H9 (cell line): ENCODE measurements at places on chromosomes 12 and 14.
A peak's percentile ranks its signal among the peaks of the same experiment; 100 is the strongest.

- no peak for DNase-seq
These were observed 57.8 kb downstream of the GPR135 start for GRCh38 chr14:59407246-59408010.

DNA sequence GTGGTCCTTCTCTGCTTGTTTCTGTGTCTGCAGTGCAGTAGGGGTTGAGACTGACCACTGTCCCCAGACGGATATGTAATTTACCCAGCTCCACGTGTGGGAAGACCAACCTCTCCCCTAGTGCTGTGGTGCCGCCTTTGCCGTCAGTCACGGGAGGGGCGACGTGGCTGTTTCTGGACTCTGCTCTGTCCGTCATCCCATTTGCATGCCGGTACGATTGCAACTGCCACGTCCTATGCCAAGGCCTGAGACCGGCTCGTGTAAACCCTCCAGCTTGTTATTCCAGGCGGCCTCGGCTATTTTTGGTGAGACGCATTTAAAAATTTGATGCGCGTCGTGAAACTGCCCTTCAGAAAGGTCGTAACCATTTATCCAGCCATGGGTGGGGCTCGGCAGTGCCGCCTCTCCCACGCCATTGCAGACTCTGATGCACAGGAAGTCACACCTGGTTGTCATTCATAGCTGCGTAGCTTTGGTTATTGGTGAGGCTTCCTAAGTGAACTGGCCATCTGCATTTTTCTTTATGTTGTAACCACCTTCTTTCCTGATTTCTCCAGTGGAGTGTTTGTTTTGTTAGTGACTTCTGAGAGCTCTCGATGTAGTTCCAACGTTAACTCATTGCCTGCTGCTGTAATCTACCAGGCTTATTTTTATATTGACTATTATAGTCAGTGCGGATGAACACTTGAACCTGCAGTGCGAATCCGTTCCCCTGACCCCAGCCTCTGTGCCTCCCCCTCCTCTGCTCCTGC, 75.1 kb downstream of the ADGRD1 start:
- DNase-seq = no peak

GRCh38 chr14:96160913-96161310, 43.7 kb upstream of the BDKRB2 start:
- peak; percentile 14 for DNase-seq

DNA sequence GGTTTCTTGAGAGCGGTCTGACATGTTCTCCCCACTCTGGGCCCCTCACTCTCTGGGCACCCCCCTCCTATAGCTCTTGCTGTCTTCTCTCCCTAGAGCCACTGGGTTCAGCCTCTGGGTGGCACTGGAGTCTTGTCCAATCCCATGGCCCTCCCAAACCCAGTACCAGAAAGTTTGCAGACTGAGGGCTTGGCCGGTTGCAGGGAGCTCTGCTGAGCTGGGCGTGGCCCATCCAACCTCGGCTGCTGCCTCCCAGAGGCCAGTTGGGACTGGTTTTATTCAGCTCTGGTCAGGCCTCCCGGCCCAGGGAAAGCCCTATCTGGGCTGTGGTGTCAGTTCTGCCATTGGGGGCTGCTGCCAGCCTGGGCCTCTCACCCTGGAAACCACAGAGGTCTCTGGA, 37.9 kb downstream of the ISCA2 start:
- peak; percentile 90 for DNase-seq

GRCh38 chr12:62978768-62979167, 43.8 kb upstream of the PPM1H start:
- DNase-seq = no peak

DNA sequence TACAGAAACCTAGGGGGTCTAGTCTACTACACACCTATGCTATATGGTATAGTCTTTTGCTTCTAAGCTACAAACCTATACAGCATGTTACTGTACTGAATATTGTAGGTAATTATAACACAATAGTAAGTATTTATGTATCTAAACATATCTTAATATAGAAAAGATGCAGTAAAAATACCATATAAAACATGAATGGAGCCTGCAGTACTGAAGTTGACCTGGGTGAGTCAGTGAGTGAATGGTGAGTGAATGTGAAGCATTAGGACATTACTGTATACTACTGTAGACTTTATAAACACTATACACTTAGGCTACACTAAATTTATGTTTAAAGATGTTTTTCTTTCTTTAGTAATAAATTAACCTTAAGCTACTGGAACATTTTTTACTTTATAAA, 13.1 kb upstream of the ABCD2 start:
- no peak for DNase-seq

GRCh38 chr12:3629057-3629830, 123.7 kb downstream of the CRACR2A start:
- DNase-seq = no peak

DNA sequence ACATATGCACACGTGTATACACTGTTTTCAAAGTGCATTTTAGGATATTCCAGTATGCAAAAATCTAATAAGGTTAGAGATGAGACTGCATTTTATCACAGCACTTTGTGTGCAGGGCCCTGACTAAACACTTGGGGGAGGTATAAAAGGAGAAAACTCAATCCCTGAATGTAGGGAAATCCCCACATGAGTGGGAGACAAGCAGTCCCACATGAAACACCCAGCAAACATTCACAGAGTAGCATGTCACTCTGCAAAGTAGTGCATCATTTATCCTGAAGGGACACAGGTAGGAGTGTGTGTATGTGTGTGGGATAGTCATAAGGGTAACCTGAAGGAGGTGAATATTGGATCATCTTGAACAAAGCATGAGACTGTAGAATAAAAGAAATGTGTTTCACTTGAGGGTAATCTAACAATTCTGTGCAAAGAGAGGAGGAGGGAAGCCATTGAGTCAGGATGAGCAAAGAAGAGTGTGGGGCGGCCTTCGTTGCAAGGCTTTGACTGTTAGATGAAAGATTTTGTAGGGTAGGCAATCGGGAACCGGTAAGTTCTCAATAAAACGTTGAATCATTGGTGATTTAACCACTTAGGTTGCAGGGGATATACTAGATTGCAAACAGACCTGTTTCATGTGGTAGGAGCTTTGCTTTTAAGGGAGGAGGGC, 2.9 kb downstream of the PRPF40B start:
- no peak for DNase-seq

DNA sequence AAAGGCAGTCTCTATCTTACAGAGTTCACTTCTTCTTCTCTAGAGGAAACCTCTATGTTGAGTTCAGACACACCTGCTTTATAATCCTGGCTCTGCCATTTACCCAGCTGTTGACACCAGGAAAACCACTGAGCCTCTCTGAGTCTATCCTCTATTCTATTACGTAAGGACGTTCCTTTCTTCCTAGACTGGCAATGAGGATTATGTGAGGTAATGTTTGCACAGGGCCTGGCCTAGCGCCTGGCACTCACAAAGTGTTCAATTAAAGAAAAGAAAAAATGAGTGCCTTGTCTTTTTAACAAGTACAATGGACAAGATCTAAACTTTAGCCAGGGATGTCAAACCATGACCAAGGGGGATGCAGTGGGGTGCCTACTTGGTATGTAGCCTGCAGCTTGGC, 641.9 kb upstream of the TBX3 start:
- no peak for DNase-seq

GRCh38 chr12:13451776-13452175, 255.2 kb downstream of the EMP1 start:
- no peak for DNase-seq

GRCh38 chr14:105059925-105060565, 5.2 kb downstream of the GPR132 start:
- no peak for DNase-seq

- peak; percentile 30 for DNase-seq
These were observed 2.9 kb upstream of the MMP17 start for GRCh38 chr12:131825146-131825892.

- no peak for DNase-seq
These were observed 142.3 kb downstream of the RTN1 start for GRCh38 chr14:59728304-59728703.

GRCh38 chr14:82411298-82411697, 877.6 kb upstream of the SEL1L start:
- no peak for DNase-seq

- no peak for DNase-seq
These were observed 7.5 kb upstream of the G2E3 start for GRCh38 chr14:30551460-30551859.

DNA sequence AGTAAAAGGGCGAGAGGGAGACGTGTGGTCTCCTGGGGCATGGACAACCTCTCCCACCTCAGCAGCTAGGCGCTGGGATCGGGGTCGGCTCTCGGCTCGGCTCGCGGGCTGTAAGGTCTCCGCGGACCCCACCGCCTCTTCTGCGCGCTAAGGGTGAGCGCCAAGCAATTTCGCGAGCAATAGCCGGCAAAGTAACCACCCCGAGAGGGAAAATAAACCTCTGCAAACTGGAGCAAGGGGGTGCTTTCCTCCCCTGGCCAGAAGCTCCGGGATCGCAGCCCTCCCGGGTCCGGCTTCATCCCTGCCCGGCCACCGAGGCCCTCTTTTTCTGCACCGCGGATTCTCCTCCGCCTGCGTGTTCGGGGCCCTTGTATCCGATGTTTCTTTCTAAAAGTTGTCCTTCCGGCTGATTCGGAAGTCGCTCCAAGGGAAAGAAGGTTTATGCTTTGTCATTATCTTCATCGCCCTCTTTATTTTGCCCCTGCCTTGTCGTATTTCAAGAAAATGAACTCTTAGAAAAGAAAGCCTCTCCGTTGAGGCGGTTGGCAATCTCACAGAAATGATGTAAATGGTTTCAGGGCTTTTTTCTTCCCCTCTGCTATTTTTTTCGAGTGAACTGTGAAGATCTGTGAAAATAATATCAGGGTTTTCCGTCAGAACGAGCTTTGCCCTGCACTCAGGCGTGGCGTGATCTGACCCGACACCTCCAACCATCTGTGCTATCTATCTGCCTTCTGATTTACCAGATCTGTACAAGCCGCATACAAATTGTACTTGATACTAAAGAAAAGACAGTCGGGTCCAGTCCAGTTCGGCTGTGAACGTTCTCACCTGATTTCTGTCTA, 1.7 kb upstream of the SIX6 start:
- peak; percentile 41 for DNase-seq

DNA sequence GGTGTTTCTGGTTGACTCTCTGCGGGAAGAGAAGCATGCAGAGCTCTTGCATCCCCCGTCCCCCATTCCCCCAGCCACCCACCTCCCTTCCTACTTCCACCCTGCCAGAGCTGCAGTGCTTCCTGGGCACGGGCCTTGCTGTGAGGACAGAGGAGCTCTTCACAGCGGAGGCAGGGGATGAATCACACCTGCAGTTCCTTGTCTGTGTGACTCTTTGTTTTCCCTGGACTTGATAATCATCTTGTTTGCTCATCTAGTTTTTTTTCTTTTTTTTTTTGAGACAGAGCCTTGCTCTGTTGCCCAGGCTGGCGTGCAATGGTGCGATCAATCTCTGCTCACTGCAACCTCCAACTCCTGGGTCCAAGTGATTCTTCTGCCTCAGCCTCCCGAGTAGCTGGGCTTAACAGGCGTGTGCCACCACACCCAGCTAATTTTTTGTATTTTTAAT, 27.8 kb downstream of the ANKRD9 start:
- DNase-seq = no peak

DNA sequence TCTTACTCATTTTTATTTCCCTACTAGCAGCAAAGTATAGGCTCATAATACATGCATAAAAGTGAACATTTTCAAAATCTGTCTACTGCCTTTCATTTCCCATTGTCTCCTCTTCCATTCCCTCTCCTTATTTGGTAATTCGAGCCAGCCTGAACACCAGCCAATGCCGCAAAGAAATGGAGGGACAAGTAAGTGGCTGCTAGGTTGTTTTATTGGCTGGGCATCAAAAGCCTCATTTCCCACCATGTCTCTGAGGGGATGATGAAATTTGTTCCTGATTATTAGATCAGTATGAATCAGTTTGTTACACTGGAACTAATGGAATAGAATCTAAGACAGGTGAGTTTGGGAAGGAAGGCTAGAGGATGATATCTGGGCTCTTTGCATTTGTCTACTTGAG, 143.5 kb downstream of the KCNA5 start:
- DNase-seq = no peak

GRCh38 chr14:89293314-89293916, 123.6 kb downstream of the FOXN3 start:
- peak; percentile 80 for DNase-seq

DNA sequence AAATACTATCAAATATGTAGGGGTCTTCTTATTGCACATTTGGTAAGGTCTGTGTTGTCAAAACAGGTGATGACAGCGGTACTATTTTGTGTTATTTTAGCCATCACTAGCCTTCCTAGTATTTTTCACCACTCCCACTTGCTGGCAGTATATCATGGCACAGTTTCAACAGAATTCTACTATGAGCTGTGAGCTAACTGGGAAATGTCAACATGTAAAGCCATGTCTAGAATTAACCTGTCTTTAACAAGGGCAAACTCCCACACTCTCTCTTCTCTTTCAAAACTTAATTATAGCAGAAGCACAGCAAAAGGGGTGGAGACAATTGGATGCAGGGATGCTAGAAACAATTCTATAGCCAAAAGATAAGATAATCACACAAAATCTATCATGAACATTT, 253.4 kb downstream of the PAX9 start:
- no peak for DNase-seq

DNA sequence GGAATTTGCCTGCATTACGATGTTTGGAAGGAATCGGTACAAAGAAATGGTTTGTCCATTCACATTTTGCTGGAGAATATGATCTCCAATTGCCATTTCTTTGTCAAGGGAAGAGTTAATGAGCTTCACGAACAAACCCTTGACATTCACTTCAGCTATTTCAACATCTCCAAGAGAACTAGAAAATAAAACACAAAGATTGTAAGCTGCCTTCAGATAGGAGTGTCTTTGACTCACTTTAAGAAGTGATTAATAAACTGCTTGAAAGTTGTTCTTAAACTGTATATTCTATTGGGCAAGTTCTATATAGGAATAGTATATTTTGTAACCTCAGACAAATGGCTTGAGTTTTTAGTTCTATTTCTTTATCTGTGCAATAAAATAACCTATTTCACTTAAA, 26.3 kb downstream of the LMNTD1 start:
- DNase-seq = no peak

GRCh38 chr14:99226687-99227086, 45.3 kb downstream of the BCL11B start:
- DNase-seq = no peak

DNA sequence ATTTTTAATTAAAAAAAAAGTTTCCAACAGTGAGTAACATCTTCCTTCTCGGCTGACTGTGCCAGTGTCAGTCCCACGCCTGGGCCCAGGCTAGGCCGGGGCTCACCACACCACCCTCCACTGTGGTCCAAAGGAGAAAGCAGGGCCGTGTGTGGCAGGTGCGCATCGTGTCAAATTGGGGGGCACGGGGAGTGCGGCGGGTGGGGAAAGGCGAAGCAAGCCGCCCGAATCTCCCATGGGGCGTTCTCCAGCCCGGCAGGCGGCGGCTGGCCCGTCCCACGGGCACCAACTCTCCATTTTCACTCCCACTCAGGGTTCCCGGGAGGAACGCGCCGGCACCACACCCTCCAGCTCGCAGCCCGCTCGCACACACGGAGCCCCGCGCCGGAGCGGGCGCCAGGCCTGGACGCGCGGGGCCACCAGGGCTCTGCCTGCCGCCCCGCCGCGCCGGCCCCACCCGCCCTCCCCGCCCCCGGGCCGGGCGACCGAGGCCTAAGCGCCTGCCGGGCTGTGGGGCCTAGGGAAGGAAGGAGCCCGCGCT, 604 bp downstream of the EEA1 start:
- DNase-seq = no peak
